Left ventricle myocardium inferior (tissue), 1 donor: ENCODE measurements at places on chromosomes 2 and 18. TPM values are rescaled to one million over a fixed set of nuclear protein-coding genes. Genes with fewer than 3 reads are reported as not detected.

ITGA6 gene
- total RNA-seq = 42.0 TPM

HAAO gene
- 2.3 TPM for total RNA-seq

DNA sequence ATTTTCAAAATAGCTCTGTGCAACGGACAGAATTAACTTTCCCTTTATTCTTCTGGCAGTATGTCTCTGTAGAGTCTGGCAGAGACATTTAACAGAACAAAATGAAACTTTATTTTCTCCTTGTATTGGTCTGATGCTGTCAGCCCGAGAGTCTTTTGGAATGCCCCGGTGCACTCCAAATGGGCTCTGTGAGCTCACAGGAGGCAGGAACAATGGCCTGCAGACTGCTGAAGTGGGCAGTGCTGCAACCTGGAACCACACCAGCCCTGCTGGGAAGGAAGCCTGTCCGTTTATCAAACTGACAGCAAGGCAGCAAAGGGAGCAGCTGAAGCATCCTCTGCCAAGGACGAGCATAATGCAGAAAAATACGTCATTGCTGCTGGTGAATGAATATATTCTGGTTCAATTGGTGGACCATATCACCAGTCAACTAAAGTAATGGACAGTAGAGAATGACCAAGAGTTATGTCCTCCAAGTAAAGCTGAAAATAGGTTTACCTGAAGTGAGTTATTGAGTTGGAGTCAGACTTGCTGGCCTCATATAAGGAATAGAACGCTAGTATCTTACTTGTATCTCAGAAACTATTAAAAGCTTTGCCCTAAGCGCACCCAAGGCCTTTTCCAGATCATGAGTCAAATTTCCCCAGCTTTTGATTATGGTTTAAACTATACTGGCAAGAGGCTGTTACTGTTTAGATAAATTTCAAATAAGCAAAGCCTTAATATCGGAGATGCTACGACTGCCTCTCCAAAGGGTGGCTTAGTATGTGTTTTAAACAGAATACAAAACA lies 207.6 kb upstream of the TANK start:
- H3K4me1 ChIP-seq = peaks cover 35% of the 10 kb centered on the region
- peak; percentile 51 for DNase-seq
- no peaks in the 10 kb centered on the region for H3K27me3 ChIP-seq
- H3K4me3 ChIP-seq = peak overlapping the region; percentile 38
- peak overlapping the region; percentile 66 for H3K27ac ChIP-seq

- H3K36me3 ChIP-seq = no peaks in the 10 kb centered on the region
- H3K4me1 ChIP-seq = no peaks in the 10 kb centered on the region
- DNase-seq = no peak
- H3K27me3 ChIP-seq = no peaks in the 10 kb centered on the region
- no peak overlapping the region for H3K27ac ChIP-seq
These were observed 96.4 kb downstream of the EPB41L3 start for GRCh38 chr18:5447442-5447841.

TRIM43 gene
- total RNA-seq = not detected

DNA sequence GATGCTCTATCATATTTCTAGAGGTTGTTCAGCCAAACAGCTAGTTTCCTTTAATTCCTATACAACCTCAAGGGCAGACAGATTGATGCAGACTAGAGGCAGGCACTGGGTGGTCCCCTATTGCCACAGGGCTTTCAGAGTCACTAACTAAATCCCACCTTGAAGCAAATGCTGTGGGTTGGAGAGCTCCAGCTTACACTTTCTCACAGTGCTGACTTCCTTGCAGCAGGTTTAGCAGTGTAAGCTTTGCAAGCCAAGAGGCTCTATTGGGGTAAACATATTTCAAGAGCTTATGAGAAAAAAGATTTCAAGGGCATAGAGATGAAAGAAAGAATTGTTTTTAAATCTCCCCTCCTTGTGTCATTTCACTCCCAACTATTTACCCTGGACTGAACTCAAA lies 366.5 kb upstream of the CRIM1 start:
- H3K27me3 ChIP-seq = no peaks in the 10 kb centered on the region
- no peaks in the 10 kb centered on the region for H3K36me3 ChIP-seq
- no peak overlapping the region for H3K27ac ChIP-seq
- H3K4me1 ChIP-seq = no peaks in the 10 kb centered on the region
- DNase-seq = no peak
- no peak overlapping the region for H3K4me3 ChIP-seq

DNA sequence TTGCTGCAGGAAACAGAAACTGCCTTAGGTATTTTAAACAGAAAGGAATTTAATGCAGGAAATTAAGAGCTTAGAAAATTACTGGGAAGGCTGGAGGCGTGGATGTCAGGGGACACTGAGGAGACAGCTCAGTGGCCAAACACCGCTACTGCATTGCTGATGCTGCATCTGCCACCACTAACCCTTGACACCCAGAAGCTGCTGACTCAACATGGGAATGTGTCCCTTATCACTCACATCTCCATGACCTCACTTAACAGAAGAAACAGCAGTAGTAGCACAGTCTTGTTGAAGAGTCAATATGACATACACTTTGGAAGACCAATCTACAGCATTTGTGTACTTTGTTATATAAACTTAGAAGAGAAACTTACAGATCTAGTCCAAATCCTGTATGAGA lies 906.1 kb downstream of the SLC4A3 start:
- H3K4me1 ChIP-seq = peaks cover 4% of the 10 kb centered on the region
- no peak overlapping the region for H3K27ac ChIP-seq
- no peaks in the 10 kb centered on the region for H3K36me3 ChIP-seq
- no peak overlapping the region for H3K4me3 ChIP-seq

GRCh38 chr2:20170704-20171250 lies 54.2 kb downstream of the SDC1 start:
- H3K36me3 ChIP-seq = no peaks in the 10 kb centered on the region
- DNase-seq = no peak
- H3K4me1 ChIP-seq = no peaks in the 10 kb centered on the region
- no peak overlapping the region for H3K4me3 ChIP-seq
- H3K27me3 ChIP-seq = peaks cover 34% of the 10 kb centered on the region

DNA sequence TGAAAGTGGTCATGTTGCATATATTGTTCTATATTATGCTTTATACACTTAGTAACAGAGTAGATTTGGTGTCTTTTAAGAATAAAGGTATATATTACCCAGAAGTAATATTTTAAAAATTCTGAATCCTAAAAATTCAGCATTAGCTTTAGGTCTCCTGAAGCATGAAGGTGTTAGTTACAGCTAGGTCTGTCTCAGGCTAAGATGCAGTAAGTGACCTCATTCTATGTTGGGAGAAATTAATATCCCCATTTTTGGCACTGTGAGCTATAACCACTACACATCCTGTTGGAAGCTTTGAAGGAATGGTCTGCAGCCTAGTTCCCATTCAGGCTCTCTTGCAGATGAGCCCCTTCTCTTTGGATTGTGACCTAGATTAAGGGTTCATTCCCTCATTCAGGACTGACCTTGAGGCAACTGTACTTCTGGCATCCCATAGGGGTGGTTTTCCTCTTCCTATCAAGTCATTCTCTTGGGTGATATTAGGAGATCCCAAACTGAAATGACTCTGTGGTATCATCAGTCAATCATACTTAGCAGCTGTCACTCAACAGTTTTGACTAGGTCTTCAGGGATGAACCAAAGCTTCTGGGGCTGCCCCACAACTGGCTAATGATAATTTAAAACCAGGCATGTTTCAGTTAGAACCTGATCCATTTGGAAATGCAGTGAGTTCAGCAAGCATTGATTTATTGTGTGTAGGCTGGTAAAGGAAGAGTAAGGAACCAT lies 117.7 kb downstream of the GPD2 start:
- no peak for DNase-seq
- H3K4me3 ChIP-seq = no peak overlapping the region
- H3K36me3 ChIP-seq = peaks cover 25% of the 10 kb centered on the region
- no peak overlapping the region for H3K27ac ChIP-seq
- no peaks in the 10 kb centered on the region for H3K27me3 ChIP-seq

GRCh38 chr2:220263300-220263699 lies 635.9 kb downstream of the SLC4A3 start:
- H3K36me3 ChIP-seq = no peaks in the 10 kb centered on the region
- H3K4me1 ChIP-seq = no peaks in the 10 kb centered on the region
- H3K27ac ChIP-seq = no peak overlapping the region
- no peak overlapping the region for H3K4me3 ChIP-seq
